ENCODE measurements at places on chromosomes 3 and 15. TPM values are rescaled to one million over a fixed set of nuclear protein-coding genes. Genes with fewer than 3 reads are reported as not detected.

The ADAMTSL3 gene
- total RNA-seq: 1.3 TPM

The PARP15 gene
- total RNA-seq: under 0.01 TPM

The ACVR2B gene
- total RNA-seq: 2.7 TPM

The CDHR4 gene
- not detected for total RNA-seq

The SAMMSON gene
- total RNA-seq: not detected

The LEKR1 gene
- total RNA-seq: 0.24 TPM

The C2CD4A gene
- total RNA-seq: not detected

The SPATA12 gene
- not detected for total RNA-seq

The ZKSCAN7 gene
- 7.1 TPM for total RNA-seq

The SPESP1 gene
- total RNA-seq: 4.4 TPM

The SKOR1 gene
- total RNA-seq: 0.13 TPM

The LRRIQ4 gene
- total RNA-seq: not detected

The MYRIP gene
- total RNA-seq: not detected

The RAP2B gene
- total RNA-seq: 9.1 TPM

Data from epithelial cell of alveolus of lung (primary cell).